ENCODE measurements at places on chromosomes 6 and 20.

- DNase-seq = no peak
Observed at GRCh38 chr20:37198932-37199660, 19.7 kb upstream of the MROH8 start.

DNA sequence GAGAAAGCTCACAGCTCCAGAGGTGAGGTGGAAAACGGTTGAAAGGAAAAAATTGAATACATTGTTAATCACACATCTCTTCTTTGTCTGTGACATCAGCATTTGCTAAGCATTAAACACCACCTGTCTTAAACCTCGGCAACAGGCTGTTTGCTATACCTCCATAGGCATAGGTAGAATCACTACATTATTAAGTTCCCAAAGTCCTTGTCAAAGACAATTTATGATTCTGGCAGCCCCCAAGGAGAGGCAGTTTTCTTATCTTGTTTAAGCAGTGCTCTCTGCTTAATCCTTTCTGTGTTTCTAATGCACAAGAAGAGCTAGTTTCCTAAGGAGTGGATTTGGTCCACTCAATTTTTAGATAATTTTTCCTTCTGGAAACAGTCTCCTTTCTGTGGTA is 249.7 kb downstream of the NKAIN2 start:
- DNase-seq = no peak

DNA sequence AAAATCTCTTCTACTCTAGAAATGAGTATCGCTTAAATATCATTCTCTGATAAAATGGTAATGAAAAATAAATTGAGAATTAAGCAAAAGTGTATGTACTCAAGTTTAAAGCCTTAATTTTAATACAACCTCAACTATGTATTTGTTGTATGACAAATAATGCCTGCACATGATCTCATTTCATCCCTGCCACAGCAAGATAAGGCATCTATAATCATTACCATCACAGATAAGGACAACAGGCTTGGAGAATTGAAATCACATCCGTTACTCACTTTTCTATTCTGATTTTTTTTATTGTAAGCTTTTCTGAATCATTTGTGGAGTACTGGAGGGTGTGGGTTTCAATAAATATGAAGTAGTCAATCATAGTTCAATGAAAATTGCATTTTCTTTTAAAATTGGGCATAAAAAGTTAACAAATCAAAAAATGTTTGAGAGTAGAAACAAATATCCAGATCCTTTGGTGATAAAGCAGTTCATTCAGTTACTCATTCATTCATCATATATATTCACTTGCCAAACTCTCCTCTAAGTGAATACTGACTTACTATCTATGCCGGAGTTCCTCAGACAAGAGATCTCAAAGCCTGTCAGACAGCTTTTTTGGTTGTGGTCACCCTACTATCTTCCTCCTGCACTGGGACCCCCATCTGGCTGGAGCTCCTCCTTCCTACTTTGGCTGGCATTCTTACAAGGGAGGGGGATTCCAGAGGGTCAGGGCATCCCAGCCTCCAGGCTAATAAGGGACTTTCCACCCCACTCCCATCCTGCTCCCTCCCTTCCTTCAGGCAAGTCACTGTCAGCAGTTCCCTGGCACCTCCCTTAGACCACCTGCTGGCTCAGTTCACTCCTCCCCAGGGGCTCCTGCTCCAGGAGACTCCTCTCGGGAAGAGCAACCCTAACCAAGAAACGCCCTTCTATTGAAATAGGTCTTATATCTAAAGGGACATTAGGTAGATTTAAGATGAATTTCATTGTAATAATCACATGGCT is 118.6 kb downstream of the OGFRL1 start:
- DNase-seq = no peak

- no peak for DNase-seq
Observed at GRCh38 chr6:75842191-75842590, 93.2 kb downstream of the MYO6 start.

DNA sequence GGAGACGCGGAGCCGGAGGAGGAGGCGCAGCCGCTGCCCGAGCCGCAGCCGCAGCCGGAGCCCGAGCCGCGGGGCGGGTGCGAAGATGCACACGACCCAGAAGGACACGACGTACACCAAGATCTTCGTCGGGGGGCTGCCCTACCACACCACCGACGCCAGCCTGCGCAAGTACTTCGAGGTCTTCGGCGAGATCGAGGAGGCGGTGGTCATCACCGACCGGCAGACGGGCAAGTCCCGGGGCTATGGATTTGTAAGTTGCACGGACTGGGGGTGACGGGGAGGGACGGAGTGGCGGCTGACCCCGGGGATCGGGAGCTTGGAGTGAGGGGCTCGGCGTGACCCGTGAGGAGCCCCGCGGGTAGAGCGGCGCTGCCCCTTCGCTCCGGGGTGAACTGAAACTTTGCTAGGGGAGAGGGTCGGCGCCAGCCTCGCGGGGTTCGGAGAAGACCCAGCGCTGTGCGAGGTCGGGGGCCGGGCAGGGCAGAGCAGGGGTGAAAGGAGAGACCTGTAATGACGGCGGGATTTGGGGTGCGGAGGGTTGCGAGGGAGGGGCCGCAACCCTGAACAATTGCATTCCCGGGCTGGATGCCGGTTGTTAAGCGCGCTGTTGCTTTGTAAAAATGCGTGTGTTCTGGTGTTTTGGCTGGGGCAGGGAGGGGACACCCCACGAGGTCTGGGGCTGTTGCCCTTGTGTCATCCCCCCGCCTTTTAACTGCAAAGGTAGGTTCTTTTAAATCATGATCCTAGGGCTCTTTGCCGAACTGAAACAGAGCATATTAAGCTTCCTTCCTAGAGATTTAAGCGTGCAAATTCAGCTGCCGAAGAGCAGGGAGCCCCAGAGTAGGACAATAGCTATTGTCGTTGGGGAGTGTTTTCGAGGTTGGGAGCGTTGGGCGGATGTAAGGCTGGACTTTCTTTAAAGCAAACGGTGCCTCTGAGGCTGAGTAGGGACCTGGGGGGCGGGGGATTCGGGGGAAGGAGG is 628 bp downstream of the RBM24 start:
- peak; percentile 3 for DNase-seq

GRCh38 chr20:64063389-64064144 is 569 bp downstream of the TCEA2 start:
- DNase-seq = no peak

Data from stimulated activated CD4-positive, alpha-beta T cell treated with anti-CD3 and anti-CD28 coated beads, Interleukin-12 subunit alpha, Interleukin-12 subunit beta, amount 100 ng/mL, for 4 hours (primary cell).